ENCODE measurements at places on chromosomes 4 and X. TPM values are rescaled to one million over a fixed set of nuclear protein-coding genes. Genes with fewer than 3 reads are reported as not detected.

The CLDN22 gene
- polyA plus RNA-seq, result not detected

The FGF13 gene
- polyA plus RNA-seq, result 0.29 TPM

The RPA4 gene
- polyA plus RNA-seq, result 0.33 TPM

The POU3F4 gene
- not detected for polyA plus RNA-seq

The CWH43 gene
- not detected for polyA plus RNA-seq

The NPNT gene
- not detected for polyA plus RNA-seq

The TCEAL6 gene
- polyA plus RNA-seq, result not detected
